ENCODE measurements at places on chromosomes 16 and 17. TPM values are rescaled to one million over a fixed set of nuclear protein-coding genes. Genes with fewer than 3 reads are reported as not detected.

DNA sequence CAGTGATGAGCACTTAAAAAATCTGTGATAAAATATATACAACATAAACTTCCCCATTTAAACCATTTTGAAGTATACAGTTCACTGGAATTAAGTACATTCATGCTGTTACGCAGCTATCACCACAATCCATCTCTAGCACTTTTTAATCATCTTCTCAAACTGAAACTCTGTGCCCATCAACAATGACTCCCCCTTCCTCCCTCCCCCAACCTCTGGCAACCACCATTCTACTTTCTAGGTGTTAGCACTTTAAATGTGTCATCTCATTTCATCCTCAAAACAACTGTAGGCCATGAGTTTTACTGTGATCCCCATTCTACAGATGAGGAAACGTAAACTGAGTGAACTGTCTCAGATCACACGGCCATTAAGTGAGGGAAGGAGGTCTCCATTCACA is 13.8 kb upstream of the TMEM98 start:
- H3K36me3 ChIP-seq, result no peaks in the 10 kb centered on the region
- no peaks in the 10 kb centered on the region for H3K27me3 ChIP-seq
- no peak overlapping the region for H3K4me3 ChIP-seq
- no peak for DNase-seq
- peaks cover 12% of the 10 kb centered on the region for H3K4me1 ChIP-seq
- H3K27ac ChIP-seq, result no peak overlapping the region

DNA sequence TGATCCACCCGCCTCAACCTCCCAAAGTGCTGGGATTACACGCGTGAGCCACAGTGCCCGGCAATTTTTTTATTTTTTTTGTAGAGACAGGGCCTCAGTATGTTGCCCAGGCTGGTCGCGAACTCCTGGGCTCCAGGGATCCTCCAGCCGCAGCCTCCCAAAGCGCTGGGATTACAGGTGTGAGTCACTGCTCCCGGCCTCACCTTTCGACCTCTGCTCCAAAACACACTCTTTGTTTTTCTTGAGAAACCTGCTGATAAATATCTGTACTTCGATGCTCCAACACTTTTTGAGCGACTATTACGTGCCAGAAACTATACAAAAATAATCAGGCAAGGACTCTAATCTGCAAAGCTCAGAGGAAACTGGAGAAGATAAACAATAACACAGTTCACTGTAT is 1.0 kb downstream of the MED1 start:
- peaks cover 4% of the 10 kb centered on the region for H3K4me1 ChIP-seq
- no peak overlapping the region for H3K27ac ChIP-seq
- H3K27me3 ChIP-seq, result no peaks in the 10 kb centered on the region
- DNase-seq, result peak; percentile 2

Gene PSMD7
- 75.3 TPM for total RNA-seq

DNA sequence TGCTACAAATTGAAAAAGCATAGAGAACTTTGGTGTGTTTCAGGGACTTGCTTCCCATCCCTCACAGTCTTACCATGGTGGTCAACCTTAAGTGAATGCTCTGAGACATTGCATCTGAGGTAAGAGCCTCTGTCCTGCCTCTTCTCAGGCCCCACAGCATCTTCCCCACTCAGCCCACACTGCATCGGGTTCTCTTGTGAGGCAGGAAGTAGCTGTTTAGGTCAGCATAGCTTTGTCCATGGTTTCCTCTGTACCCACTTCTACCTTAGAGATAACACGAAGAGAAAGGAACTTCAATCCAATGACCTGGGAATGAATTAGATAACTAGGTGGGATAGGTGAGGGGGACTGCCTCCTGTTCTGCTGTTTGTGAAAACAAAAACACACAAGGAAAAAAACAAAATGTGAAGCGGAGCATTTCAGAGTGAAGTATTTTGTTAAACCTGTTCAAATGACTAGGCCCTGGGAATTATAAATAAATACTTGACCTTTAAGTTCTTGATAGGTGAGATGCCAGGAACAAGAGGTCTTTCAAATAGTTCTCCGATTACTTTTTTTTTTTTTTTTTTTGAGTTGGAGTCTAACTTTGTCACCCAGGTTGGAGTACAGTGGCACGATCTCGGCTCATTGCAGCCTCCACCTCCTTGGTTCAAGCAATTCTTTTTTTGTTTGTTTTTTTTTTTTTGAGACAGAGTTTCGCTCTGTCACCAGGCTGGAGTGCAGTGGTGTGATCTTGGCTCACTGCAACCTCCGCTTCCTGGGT is 17.7 kb downstream of the SOCS7 start:
- H3K27me3 ChIP-seq, result no peaks in the 10 kb centered on the region
- no peak overlapping the region for H3K4me3 ChIP-seq
- H3K4me1 ChIP-seq, result no peaks in the 10 kb centered on the region
- no peak overlapping the region for H3K27ac ChIP-seq
- no peak for DNase-seq
- H3K36me3 ChIP-seq, result no peaks in the 10 kb centered on the region

Gene IKZF3
- under 0.01 TPM for total RNA-seq

DNA sequence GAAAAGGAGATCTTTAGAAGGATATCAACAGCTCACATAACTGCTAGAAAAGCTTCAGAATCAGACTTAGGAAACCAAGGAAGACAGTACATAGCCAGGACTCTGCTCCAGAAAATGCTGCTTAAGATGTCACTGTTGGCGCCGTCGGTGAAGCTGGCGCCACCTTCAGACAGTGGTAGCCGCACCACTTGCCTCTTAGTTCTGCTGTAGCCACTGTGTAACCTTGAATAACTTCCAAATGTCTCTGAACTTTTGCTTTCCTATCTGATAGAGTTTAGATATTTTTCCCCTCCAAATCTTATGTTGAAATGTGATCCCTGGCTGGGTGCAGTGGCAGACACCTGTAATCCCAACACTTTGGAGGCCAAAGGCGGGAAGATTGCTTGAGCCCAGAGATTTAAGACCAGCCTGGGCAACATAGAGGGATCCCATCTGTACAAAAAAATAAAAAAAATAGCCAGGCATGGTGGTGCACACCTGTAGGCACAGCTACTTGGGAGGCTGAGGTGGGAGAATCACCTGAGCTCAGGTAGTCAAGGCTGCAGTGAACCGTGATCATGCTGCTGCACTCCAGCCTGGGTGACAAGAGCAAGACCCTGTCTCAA is 6.3 kb upstream of the USP31 start:
- no peak overlapping the region for H3K27ac ChIP-seq
- H3K4me3 ChIP-seq, result no peak overlapping the region
- peak; percentile 37 for DNase-seq
- no peaks in the 10 kb centered on the region for H3K36me3 ChIP-seq
- no peaks in the 10 kb centered on the region for H3K4me1 ChIP-seq
- no peaks in the 10 kb centered on the region for H3K27me3 ChIP-seq

Gene FAM20A
- 0.17 TPM for total RNA-seq

Gene HYDIN
- total RNA-seq, result 0.12 TPM

Gene EIF3CL
- 80.4 TPM for total RNA-seq

DNA sequence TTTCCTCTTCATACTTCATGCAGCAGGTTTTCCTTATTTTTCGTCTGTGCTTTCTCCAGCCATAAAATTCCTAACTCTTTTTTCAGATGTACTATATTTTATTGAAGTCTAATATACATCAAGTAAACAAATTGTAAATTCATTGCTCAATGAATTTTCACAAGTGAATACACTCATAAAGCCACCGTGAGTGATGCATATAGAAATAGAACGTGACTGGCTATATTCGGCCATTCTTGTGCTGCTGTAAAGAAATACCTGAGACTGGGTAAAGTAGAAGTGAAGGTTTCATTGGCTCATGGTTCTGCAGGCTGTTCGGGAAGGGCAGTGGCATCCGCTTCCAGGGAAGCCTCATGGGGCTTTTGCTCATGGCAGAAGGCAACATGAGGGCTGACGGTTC is 868.4 kb upstream of the EEF2KMT start:
- no peaks in the 10 kb centered on the region for H3K4me1 ChIP-seq
- no peaks in the 10 kb centered on the region for H3K36me3 ChIP-seq
- no peaks in the 10 kb centered on the region for H3K27me3 ChIP-seq
- H3K4me3 ChIP-seq, result no peak overlapping the region
- no peak overlapping the region for H3K27ac ChIP-seq

GRCh38 chr16:71425746-71426068 is 16.1 kb downstream of the TLE7 start:
- H3K27ac ChIP-seq, result no peak overlapping the region
- DNase-seq, result no peak
- no peaks in the 10 kb centered on the region for H3K36me3 ChIP-seq
- H3K27me3 ChIP-seq, result peaks cover 10% of the 10 kb centered on the region
- no peak overlapping the region for H3K4me3 ChIP-seq

- no peak overlapping the region for H3K4me3 ChIP-seq
- no peaks in the 10 kb centered on the region for H3K27me3 ChIP-seq
- peaks cover 8% of the 10 kb centered on the region for H3K4me1 ChIP-seq
- DNase-seq, result no peak
- no peak overlapping the region for H3K27ac ChIP-seq
Measured at GRCh38 chr16:67419502-67419901, 3.2 kb upstream of the ZDHHC1 start.

DNA sequence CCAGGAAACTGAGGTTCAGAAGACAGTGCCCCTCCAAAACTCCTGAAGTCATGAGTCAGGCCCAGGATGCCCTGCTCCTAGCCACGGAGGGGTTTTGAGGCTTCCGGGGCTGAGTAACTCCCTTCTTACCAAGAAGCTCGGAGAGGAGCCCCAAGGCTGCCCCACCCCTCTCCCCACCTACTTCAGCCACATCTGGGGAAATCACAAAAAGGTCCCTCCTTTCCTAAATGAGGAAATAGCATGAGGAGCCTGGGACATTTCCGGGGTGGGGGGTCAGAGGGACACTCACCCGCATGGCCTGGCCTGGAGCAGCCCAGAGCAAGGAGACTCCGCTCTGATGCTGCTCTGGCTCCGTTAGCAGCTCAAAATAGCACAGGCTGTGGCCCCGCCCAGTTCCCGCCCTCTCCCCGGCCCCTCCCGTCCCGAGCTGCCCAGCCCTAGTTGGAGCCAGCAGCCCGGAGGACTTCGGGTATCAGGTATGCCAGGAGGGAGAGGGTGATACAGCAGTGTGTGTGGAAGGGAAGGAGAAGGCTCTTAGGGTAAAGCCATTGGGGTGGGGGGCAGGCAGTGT is 40.1 kb downstream of the MYO18A start:
- no peaks in the 10 kb centered on the region for H3K36me3 ChIP-seq
- no peak overlapping the region for H3K4me3 ChIP-seq
- peak; percentile 15 for DNase-seq
- H3K4me1 ChIP-seq, result peaks cover 23% of the 10 kb centered on the region
- H3K27me3 ChIP-seq, result no peaks in the 10 kb centered on the region

- peaks cover 17% of the 10 kb centered on the region for H3K4me1 ChIP-seq
- no peak overlapping the region for H3K27ac ChIP-seq
- H3K27me3 ChIP-seq, result no peaks in the 10 kb centered on the region
- no peak for DNase-seq
Measured at GRCh38 chr16:67191411-67191994, 452 bp upstream of the E2F4 start.

DNA sequence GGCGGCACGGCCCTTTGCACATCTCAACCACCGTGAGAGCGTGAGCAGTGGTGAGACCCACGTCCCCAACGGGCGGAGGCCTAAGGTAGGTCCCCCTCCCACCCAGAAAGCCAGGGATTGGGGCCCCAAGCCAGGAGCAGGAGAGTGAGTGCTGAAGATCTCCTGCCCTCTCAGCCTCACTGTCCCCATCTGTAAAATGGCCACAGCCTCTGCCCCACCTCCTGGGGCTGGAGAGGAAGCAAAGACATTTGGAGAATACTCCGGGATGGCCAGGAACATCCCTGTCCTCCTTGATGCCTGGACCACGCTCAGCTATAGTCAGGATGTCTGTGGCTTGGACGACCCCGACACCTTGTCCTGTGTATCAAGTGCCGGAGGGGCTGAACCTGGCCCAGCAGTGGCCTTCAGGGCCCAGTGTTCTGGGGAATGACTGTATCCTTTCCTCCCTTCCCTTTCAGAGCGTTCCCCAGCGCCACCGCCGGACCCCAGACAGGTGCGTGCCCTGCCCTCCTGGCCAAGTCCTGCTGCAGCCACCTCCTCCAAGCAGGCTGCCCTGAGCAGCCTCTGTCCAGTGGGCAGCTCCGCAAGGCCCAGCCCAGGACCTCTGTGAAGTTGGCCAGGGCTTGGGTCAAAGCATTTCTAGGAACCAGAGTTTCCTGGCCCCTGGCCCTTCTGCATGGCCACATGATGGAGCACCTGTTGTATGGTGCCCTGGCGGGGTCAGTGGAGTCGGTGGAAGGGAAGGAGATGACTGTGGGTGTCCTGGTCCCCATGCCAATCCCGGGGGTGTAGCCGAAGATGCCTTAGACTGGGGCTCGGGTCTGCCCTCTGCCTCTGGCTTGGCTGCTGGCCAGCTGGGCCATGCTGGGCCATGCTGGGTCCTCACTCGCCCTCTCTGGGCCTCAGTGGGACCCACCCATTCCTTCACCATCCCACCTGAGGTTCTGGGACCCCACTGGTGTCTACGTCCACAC is 38.4 kb downstream of the ADCY7 start:
- H3K4me1 ChIP-seq, result peaks cover 4% of the 10 kb centered on the region
- H3K27me3 ChIP-seq, result no peaks in the 10 kb centered on the region
- no peaks in the 10 kb centered on the region for H3K36me3 ChIP-seq

DNA sequence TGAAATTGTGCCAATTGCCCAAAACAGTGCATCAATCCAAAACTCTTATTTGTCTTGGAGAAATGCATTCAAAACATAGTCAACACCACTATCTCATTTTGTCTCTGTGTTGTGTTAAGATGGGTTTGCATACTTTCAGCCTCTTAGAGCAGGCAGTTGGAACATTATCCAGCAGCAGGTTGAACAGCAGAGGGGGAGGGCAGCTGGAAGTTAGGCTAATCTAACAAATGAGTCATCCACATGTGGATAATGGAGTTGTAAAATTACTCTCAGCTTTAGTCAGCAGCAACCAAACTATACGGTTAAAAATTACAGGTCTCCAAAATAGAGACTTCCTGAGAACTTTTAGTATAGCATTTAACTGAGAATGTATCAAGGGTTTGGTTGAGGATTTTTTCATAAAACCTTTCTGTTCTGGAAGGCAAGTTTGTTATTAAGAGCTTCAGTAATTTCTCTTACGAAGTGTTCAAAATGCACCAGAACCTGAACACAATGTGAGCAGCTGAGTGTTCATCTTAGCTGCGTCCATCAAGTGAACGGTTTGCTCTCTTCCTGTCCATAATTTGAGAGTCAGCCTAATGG is 46.3 kb downstream of the PRKCA start:
- no peaks in the 10 kb centered on the region for H3K36me3 ChIP-seq
- DNase-seq, result peak; percentile 92
- peak overlapping the region; percentile 51 for H3K4me3 ChIP-seq
- peaks cover 62% of the 10 kb centered on the region for H3K4me1 ChIP-seq
- peak overlapping the region; percentile 90 for H3K27ac ChIP-seq

Gene ABHD15
- total RNA-seq, result 6.3 TPM

- H3K4me1 ChIP-seq, result peaks cover 9% of the 10 kb centered on the region
- peak; percentile 4 for DNase-seq
- H3K4me3 ChIP-seq, result no peak overlapping the region
- no peaks in the 10 kb centered on the region for H3K27me3 ChIP-seq
Measured at GRCh38 chr16:27369806-27370205, 32.2 kb upstream of the IL21R start.

- no peaks in the 10 kb centered on the region for H3K27me3 ChIP-seq
- no peak overlapping the region for H3K27ac ChIP-seq
- H3K4me3 ChIP-seq, result no peak overlapping the region
- peaks cover 50% of the 10 kb centered on the region for H3K36me3 ChIP-seq
- DNase-seq, result no peak
Measured at GRCh38 chr16:74657870-74658642, 8.6 kb downstream of the RFWD3 start.

Gene KREMEN2
- 3.6 TPM for total RNA-seq

- peak; percentile 82 for DNase-seq
- H3K27me3 ChIP-seq, result no peaks in the 10 kb centered on the region
- H3K27ac ChIP-seq, result peak overlapping the region; percentile 78
- H3K4me1 ChIP-seq, result peaks cover 30% of the 10 kb centered on the region
- no peak overlapping the region for H3K4me3 ChIP-seq
- H3K36me3 ChIP-seq, result no peaks in the 10 kb centered on the region
Measured at GRCh38 chr17:19346351-19347255, 15.9 kb downstream of the B9D1 start.
